Gastrocnemius medialis (tissue), 4 donors: ENCODE measurements at places on chromosomes 12 and 14. TPM values are rescaled to one million over a fixed set of nuclear protein-coding genes. Genes with fewer than 3 reads are reported as not detected.

The GPR84 gene
- not detected for total RNA-seq

The RTL1 gene
- total RNA-seq: not detected

The NGB gene
- not detected for total RNA-seq

The RAB21 gene
- 48.8 TPM for total RNA-seq

The TBX5 gene
- not detected for total RNA-seq

The COCH gene
- 2.0 TPM for total RNA-seq

The PMEL gene
- not detected for total RNA-seq
